Transverse colon (tissue), 4 donors: ENCODE measurements at places on chromosomes 12 and 14.

DNA sequence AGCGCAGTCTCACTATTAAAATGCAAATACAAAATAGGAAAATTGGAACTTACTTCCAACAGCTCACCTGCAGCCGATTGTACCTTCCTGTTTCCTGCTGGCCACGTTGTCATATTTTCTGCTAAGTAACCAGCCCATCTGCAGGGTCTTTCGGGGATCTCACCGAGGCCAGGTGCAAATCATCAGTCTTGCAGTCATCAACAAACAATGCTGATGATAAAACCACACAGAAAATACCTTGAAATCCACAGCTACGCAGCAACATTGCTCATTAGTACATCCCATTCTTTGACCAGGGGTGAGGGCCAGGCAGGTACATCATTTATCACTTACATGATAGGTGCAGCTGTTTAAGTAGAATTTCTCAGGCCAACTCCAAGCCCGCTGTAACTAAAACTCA is 406.9 kb downstream of the TMEM121 start:
- H3K27me3 ChIP-seq = no peaks in the 10 kb centered on the region
- DNase-seq = no peak
- no peaks in the 10 kb centered on the region for H3K4me1 ChIP-seq
- no peak overlapping the region for H3K27ac ChIP-seq
- no peak overlapping the region for H3K4me3 ChIP-seq
- no peaks in the 10 kb centered on the region for H3K36me3 ChIP-seq

- H3K4me1 ChIP-seq = peaks cover 8% of the 10 kb centered on the region
- H3K27me3 ChIP-seq = no peaks in the 10 kb centered on the region
- H3K27ac ChIP-seq = no peak overlapping the region
- no peak overlapping the region for H3K4me3 ChIP-seq
Measured at GRCh38 chr14:101315802-101316296, 245.4 kb upstream of the DIO3 start.

GRCh38 chr14:104138098-104138717 is at the start of gene KIF26A:
TSS of gene KIF26A (plus strand) at chr14:104138587. CDS start at chr14:104138723, 136 bp downstream.
- H3K4me3 ChIP-seq = peak within 1 kb of the TSS; percentile 55
- H3K4me1 ChIP-seq = peaks cover 44% of the 10 kb centered on the region
- H3K36me3 ChIP-seq = no peaks in the 10 kb centered on the region
- H3K27ac ChIP-seq = no peak within 1 kb of the TSS

DNA sequence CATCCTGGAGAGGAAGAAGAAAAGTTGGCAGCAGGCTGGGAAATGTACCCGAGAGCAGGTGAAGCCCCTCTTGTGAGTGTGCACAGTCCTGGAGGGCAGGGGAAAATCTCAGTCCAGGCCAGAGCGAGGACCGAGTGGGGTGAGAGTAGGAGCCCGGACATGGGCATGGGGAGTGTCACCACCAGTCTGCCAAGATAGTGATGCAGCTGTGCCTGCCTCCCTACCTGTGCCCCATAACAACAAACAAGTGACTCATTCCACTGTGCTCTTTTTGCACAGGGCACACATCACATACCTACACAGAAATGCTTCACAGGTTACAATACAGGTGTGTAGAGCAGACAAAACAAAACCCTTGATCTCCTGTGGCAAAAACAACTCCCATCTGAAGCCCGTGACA is 205.9 kb upstream of the PELI2 start:
- no peak overlapping the region for H3K27ac ChIP-seq
- no peak for DNase-seq
- no peaks in the 10 kb centered on the region for H3K36me3 ChIP-seq
- no peak overlapping the region for H3K4me3 ChIP-seq
